ENCODE measurements at places on chromosomes 12 and 14. TPM values are rescaled to one million over a fixed set of nuclear protein-coding genes. Genes with fewer than 3 reads are reported as not detected.

Gene FAM186B
- total RNA-seq: 0.75 TPM

Gene OASL
- total RNA-seq: 12.7 TPM

Gene SIRT4
- total RNA-seq: 2.4 TPM

Gene LLPH
- total RNA-seq: 17.1 TPM

Gene MARCHF9
- 21.2 TPM for total RNA-seq

GRCh38 chr14:105019861-105020814 lies 745 bp downstream of the CDCA4 start:
- peak; percentile 73 for DNase-seq

GRCh38 chr12:65524666-65525065 lies 246.2 kb downstream of the MSRB3 start:
- no peak for DNase-seq

DNA sequence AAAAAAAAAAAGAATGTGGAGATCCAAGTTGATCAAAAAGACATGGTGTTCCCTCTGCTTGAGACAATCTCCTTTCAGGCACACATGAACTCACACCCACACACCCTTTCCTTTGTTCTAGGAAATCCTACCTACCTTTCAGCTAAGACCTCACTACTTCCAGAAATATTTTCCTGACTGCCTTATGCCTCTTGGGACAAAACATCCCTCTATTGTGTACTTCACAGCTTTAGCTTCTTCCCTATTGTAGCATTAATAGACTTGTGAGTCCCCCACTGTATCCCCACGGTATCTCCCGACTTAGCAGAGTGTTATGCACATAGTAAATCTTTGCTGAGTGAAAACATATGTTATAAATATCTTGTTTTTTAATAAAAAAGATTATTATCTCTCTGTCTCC lies 44.9 kb upstream of the AEBP2 start:
- DNase-seq: no peak

DNA sequence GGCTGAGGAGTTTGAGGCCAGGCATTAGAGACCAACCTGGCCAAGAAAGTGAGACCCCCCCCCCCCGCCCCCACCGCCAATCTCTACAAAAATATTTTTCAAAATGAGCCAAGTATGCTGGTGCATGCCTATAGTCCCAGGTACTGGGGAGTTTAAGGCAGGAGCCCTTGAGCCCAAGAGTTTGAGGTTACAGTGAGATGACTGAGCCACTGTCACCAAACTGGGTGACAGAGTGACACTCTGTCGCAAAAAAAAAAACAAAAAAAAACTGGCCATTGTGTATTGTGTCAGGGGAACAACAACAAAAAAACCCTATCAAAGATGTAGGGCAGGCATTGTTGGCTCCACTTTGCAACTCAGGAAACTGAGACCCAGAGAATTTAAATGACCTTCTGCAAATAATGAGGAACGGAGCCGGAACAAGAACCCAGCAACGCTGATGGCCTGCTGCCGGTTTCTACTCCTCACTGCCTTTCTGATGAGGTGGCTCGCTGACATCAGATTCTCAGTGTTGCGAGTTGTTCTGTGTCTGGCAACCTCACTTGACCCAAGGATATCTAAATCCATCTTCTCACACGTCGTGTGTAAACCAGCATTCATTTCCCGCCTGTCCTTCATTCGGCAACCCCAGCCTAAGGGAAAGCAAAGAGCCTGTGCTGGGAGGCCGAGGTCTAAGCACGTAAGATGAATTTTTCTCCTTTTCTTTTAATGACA lies 195.2 kb upstream of the CRY1 start:
- no peak for DNase-seq

- DNase-seq: no peak
Observed at GRCh38 chr14:95353664-95354063, 34.0 kb upstream of the CLMN start.

GRCh38 chr12:77294016-77294415 lies 228.6 kb upstream of the E2F7 start:
- no peak for DNase-seq

DNA sequence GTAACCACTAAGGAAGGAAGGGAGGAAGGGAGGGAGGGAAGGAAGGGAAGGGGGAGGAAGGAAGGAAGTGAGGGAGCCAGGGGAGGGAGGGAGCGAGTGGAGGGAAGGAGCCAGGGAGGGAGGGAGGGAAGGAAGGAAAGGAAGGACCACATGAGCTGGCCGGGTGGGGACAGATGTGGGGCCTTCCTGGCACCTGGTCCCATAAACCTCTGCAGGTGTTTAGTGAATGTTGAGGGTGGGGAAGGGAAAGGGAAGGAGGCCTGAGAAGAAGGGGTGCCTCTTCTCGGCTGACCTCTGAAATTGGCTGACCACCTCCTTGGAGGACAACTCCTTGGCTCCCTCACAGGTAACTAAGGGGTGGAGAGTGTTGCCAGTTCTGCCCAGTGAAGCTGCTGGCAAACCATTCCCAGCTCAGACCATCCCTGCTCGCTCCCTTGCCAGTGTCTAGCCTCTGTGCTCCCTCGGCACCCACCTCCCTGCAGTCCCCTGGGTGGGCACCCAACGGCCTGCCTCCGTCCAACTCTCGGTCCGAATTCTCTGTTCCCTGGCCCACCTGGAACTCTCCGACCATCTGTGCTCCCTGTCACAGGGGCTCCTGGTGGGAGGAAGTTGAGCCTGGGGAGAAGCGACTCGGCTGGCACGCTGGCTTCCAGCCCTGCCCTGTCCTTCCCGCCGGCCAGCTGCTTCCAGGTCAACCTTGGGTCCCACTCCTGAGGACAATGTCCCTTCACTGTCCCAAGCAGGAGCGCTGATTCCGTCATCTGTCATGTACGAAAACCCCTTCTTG lies 12.2 kb upstream of the PPP1R13B start:
- no peak for DNase-seq

DNA sequence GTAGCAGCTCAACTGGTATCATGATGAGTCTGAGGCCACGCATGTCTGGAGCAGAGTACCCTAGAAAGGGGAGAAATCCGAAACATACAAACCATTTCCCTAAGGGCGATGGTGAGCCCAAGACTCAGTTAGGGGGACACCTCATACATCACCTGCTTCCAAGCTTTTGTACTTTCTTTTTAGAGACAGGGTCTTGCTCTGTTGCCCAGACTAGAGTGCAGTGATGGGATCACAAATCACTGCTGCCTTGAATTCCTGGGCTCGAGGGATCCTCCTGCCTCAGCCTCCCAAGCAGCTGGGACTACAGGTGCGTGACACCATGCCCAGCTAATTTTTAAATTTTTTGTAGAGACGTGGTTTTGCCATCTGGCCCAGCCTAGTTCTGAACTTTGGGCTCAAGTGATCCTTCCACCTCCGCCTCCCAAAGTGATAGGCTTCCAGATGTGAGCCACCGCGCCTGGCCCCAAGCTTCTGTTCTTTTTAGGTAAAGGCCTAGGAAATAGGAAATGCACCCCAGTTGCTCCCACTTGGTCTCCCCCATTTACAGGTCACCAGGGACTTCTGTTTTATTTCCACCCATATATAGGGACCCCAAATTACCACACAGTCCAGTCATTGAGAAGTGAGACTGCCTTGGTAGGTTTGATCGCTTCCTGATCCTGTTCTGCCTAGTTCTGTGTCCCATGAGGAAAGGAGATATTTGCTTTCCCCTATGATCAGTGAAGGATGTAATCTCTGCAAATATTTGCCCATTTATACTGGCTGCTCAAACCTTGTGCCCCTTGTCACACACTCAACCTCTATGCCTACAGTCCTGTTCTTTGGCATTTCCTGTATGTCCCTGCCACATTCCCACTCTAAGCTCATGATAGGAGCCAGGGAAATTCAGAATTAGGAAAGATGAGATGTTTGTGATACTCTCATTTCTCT lies at the start of gene APOF:
Gene APOF (minus strand): TSS at position 728 of the 930 bp plus-strand sequence. CDS start 112 bp downstream, at position 616.
- no peak for DNase-seq

GRCh38 chr12:100843061-100843460 lies 48.5 kb downstream of the ANO4 start:
- no peak for DNase-seq

All from upper lobe of right lung (tissue), 1 donor.